Activated T-helper 1 cell treated with anti-CD3 and anti-CD28 coated beads, Interleukin-12 subunit alpha, Interleukin-12 subunit beta, Interleukin-2, Interleukin-4 antibody, amounts not matched to agents 30 ng/mL and 10 ng/mL and 1 ng/mL, durations not matched to agents 14 hours and 24 hours and 36 hours (primary cell): ENCODE measurements at places on chromosomes 11 and 22. TPM values are rescaled to one million over a fixed set of nuclear protein-coding genes. Genes with fewer than 3 reads are reported as not detected.

The RHBDD3 gene
- total RNA-seq: 53.3 and 59.4 TPM in 2 replicates

The PANX2 gene
- total RNA-seq: 0.36 and 0.64 TPM in 2 replicates

The ENTHD1 gene
- 0.08 and 0.20 TPM in 2 replicates for total RNA-seq

The OR4A16 gene
- not detected in 2 replicates for total RNA-seq

The CRYBB2 gene
- not detected in 2 replicates for total RNA-seq

The DKK3 gene
- total RNA-seq: not detected in 2 replicates

The MIAT gene
- 37.9 and 39.8 TPM in 2 replicates for total RNA-seq

The RASL10A gene
- 0.15 and 0.65 TPM in 2 replicates for total RNA-seq

The IL17REL gene
- total RNA-seq: 0.05 TPM in 1 of 2 replicates, not detected in the other

The RIMBP3C gene
- 0.32 and 0.34 TPM in 2 replicates for total RNA-seq

The MMP1 gene
- not detected in 2 replicates for total RNA-seq

The RIN1 gene
- 0.78 and 0.86 TPM in 2 replicates for total RNA-seq

The TUBGCP6 gene
- 52.1 and 54.6 TPM in 2 replicates for total RNA-seq

The FGF4 gene
- total RNA-seq: not detected in 2 replicates

The DGCR8 gene
- 79.3 and 81.0 TPM in 2 replicates for total RNA-seq

The KRTAP5-10 gene
- total RNA-seq: not detected in 2 replicates

The EMID1 gene
- total RNA-seq: not detected in 2 replicates

The USH1C gene
- total RNA-seq: not detected in 2 replicates

The DAGLA gene
- total RNA-seq: 0.18 and 0.20 TPM in 2 replicates

The NPAS4 gene
- total RNA-seq: not detected in 2 replicates

The MAJIN gene
- not detected in 2 replicates for total RNA-seq
